ENCODE measurements at places on chromosomes 5 and 9. TPM values are rescaled to one million over a fixed set of nuclear protein-coding genes. Genes with fewer than 3 reads are reported as not detected.
A peak's percentile ranks its signal among the peaks of the same experiment; 100 is the strongest.

The RNF208 gene
- total RNA-seq: 7.7 TPM

DNA sequence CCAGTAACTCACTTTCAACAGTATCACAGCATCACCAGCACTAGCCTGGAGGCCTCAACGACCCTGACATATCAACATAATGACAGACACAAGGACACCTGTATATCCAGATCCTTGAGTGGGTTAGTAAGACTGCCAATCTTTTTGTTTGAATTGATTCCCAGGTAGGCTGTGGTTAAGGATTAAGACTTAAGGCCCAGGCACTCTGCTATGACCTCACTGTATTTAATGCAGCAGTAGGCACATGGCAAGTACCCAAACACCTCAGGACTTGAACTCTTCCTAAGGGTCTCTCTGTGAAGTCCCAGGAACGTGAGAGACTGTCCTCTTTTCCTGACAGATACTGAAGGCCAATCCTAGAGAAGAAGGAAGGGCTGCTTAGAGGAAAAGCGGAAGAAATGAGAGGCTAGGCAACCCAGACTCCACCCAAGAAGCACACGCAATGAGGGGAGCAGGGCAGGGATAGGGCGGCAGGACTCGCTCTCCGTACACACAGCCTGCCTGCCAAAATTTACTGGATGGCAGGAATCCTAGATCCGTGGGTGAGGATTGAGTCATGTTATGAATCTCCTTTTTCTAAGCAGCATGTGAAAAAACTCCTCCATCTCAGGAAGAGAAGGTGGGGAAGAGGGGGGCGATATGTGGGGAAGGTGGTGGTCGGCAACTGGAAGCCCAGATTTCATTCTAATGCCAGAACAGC, 93.4 kb downstream of the SIL1 start:
- peak; percentile 22 for DNase-seq

The GADD45G gene
- 6.8 TPM for total RNA-seq

The GRAMD2B gene
- total RNA-seq: 7.6 TPM
